ENCODE measurements at places on chromosomes 6 and 20.

DNA sequence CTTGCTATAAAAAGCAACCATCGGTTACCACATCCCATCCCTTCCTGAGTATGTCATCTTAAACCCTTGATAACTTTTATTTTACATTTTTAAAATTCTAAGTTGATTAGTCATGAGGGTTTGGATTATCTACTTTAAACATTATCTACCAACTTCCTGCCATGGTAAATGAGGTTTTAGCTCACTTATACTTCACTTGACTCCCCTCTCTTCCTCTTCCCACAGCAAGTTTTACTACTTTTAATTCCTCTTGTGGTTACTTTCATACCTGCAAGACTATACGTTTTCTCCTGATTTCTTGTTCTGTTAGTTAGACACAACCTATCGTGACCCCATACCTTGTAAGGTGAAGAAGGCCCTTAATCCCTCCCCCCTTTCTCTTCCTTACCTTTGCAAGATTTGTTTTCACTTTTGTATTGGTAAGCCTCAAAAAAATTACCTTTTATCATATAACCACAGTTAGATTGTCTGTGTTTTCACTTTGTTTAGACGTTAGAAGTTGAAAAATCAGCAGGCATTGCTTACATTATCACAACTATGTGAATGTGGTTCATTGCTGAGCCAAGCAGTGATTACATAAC is 60.1 kb upstream of the OGFRL1 start:
- no peaks in the 10 kb centered on the region for H3K36me3 ChIP-seq
- H3K27ac ChIP-seq = peak overlapping the region; percentile 40
- H3K27me3 ChIP-seq = no peaks in the 10 kb centered on the region
- H3K4me1 ChIP-seq = peaks cover 13% of the 10 kb centered on the region
- DNase-seq = peak; percentile 43

DNA sequence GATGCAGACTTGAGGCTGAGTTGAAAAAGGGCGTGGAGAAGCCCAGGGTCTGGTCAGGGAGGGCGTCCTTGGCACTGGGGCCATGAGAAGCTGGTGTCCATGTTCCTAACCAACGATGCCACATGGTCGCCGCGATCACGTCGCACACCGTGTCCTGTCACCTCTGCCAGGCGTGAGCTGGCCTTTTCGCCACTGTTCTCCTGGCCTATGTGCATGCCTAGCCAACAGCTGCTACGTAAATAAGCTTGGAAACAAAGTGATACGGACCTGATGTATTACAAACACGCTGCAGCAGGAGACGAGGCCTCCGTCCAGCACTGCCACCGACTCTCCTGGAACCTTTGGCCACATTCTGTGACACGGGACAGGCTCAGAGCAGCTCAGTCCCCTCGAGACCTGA is 22.0 kb upstream of the KIF25 start:
- H3K4me3 ChIP-seq = no peak overlapping the region
- no peak overlapping the region for H3K27ac ChIP-seq
- DNase-seq = no peak
- no peaks in the 10 kb centered on the region for H3K36me3 ChIP-seq

GRCh38 chr20:50735813-50736212 is 4.4 kb downstream of the PARD6B start:
- H3K4me3 ChIP-seq = no peak overlapping the region
- H3K4me1 ChIP-seq = peaks cover 9% of the 10 kb centered on the region
- H3K36me3 ChIP-seq = no peaks in the 10 kb centered on the region
- no peak for DNase-seq
- H3K27me3 ChIP-seq = no peaks in the 10 kb centered on the region
- no peak overlapping the region for H3K27ac ChIP-seq

DNA sequence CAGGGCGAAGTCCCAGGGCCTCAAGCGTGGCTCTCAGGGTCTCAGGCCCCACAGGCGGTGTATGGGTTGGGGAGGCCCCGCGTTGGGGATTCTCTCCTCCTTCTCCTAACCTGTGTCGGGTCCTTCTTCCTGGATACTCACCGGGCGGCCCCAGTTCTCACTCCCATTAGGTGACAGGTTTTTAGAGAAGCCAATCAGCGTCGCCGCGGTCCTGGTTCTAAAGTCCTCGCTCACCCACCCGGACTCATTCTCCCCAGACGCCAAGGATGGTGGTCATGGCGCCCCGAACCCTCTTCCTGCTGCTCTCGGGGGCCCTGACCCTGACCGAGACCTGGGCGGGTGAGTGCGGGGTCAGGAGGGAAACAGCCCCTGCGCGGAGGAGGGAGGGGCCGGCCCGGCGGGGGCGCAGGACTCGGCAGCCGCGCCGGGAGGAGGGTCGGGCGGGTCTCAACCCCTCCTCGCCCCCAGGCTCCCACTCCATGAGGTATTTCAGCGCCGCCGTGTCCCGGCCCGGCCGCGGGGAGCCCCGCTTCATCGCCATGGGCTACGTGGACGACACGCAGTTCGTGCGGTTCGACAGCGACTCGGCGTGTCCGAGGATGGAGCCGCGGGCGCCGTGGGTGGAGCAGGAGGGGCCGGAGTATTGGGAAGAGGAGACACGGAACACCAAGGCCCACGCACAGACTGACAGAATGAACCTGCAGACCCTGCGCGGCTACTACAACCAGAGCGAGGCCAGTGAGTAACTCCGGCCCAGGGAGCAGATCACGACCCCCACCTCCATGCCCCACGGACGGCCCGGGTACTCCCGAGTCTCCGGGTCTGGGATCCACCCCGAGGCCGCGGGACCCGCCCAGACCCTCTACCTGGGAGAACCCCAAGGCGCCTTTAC is at the start of gene HLA-G:
Gene HLA-G, plus strand, starts transcription at position 247 of the 892 bp plus-strand sequence. Its CDS starts 20 bp downstream, at position 267.
- peak within 1 kb of the TSS; percentile 9 for H3K4me3 ChIP-seq
- no peak for DNase-seq
- H3K36me3 ChIP-seq = no peaks in the 10 kb centered on the region
- H3K4me1 ChIP-seq = no peaks in the 10 kb centered on the region
- H3K27ac ChIP-seq = no peak within 1 kb of the TSS

DNA sequence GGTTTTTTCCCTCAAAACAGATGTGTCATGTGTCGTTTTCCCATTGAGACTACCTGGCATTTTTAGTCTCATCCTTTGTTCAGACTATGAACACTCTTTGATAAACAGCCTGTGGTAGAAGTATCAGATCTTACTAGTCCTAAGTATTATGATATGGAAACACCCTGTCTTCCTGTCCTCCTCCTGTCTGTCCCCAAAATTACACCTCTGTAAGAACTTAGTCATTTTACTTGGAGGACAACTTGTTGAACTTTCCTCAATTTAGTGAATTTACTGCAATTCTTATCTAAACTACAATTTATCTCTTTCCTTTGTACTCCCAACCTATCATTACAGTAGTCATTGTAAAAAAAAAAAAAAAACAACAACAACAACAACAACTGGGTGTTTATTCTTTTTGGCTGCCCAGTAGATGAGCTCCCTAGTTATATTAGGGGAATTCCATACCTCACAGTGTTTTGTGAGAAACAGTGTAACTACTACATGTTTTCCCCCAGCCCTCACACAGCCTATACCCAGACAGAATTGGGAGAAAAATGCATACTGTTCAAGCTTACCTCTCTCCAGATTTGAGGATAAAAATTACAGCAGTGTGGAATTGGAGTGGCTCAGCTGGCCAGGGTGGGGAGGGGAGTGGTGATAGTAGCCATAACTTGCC is 18.5 kb upstream of the ERVFRD-1 start:
- no peak overlapping the region for H3K27ac ChIP-seq
- no peaks in the 10 kb centered on the region for H3K36me3 ChIP-seq
- H3K4me1 ChIP-seq = no peaks in the 10 kb centered on the region
- no peak for DNase-seq

- H3K36me3 ChIP-seq = no peaks in the 10 kb centered on the region
- no peak for DNase-seq
- H3K27me3 ChIP-seq = no peaks in the 10 kb centered on the region
- H3K4me1 ChIP-seq = no peaks in the 10 kb centered on the region
- no peak overlapping the region for H3K4me3 ChIP-seq
- H3K27ac ChIP-seq = no peak overlapping the region
These were observed 72.6 kb upstream of the SLC4A11 start for GRCh38 chr20:3311623-3312022.

DNA sequence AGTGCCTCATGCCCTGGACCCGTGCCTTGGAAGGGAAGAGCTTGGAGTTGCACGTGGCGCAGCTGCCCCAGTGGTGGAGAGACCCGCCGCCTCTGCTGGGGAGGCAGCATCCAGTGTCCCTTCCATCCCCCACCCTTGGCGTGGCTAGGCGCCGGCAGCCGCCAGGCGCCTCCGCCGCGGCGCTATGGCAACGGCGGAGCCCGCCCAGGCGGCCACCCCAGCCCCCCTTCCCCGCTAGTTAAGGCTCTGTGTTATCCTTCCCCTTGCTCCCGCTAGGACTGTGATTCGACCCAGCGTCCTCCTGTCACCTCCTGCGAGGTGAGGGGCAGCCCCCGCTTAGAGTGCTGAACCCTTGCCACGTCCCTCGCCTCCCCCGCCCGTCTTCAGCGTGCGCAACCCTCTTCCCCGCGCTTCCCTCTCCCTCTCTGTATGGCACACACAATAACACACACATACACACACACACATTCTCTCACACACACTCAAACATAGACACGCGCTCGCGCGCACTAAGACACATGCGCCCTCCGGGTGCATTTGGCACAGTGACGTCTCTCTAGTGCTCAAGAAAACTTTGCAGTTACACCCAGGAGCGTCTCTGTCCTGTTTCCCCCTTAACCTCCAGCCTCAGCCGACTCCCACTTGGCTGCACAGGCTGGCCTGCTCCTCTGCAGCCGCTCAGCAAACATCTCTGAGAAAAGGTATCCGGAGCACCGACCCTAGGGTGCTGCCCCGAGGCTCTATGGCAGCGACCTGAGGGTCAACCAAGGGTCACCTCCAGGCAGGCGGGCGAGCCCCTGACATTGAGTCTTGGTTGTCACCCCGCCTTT is 8.5 kb downstream of the GRIK2 start:
- no peaks in the 10 kb centered on the region for H3K27me3 ChIP-seq
- DNase-seq = no peak
- no peak overlapping the region for H3K4me3 ChIP-seq
- no peaks in the 10 kb centered on the region for H3K4me1 ChIP-seq

DNA sequence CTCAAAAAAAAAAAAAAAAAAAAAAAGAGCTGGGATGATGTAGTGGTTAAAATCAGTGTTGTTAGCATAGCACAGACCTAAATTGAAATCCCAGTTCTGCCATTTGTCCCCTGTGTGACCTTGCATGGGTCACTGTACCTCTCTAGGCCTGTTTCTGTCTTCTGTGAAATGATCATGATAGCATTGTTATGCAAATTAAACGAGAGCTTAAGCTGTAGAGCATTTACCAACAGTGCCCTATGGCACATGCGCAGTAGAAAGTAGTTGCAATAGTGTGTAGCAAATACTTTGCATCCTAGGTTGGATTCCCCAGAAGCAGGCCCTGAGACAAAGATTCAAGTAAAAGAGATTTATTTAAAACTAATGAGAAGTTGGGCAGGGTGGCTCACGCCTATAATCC is 7.3 kb downstream of the PSORS1C2 start:
- H3K4me3 ChIP-seq = no peak overlapping the region
- H3K27me3 ChIP-seq = no peaks in the 10 kb centered on the region
- no peaks in the 10 kb centered on the region for H3K36me3 ChIP-seq
- H3K27ac ChIP-seq = no peak overlapping the region
- DNase-seq = no peak
- no peaks in the 10 kb centered on the region for H3K4me1 ChIP-seq

DNA sequence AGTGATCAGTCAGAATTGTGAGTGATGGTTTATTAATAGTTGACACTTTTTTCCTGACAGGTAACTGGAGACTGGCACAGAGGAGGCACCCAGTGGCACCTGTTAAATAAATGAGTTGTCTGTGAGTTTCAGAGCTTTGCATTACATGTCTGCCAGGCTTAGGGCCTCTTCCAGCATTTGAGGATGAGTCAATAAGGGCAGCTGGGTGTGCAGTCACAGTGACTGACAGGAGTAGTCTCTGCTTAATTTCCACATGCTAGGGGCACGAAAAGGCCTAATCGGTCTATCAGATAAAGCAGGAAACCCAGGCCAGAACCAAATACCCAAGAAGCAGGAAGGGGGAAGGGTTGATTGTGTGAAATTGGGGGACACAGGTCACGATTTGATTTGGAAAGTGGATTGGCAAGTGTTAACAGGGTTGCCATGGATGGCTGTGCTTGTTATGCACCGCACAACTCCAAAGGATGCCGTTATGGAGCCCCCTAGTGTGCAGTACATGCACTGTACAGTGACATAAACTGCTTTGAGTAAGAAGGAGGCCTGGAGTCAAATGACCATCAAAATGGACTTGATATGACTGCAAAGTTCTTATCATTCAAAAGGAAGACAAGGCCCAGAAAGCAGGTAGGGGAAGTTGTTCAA is 111.9 kb upstream of the GGTLC1 start:
- no peaks in the 10 kb centered on the region for H3K36me3 ChIP-seq
- peak; percentile 65 for DNase-seq
- no peaks in the 10 kb centered on the region for H3K27me3 ChIP-seq
- peaks cover 4% of the 10 kb centered on the region for H3K4me1 ChIP-seq
- no peak overlapping the region for H3K4me3 ChIP-seq
- no peak overlapping the region for H3K27ac ChIP-seq

All from naive thymus-derived CD4-positive, alpha-beta T cell (primary cell).